ENCODE measurements at places on chromosomes 2 and 18.

DNA sequence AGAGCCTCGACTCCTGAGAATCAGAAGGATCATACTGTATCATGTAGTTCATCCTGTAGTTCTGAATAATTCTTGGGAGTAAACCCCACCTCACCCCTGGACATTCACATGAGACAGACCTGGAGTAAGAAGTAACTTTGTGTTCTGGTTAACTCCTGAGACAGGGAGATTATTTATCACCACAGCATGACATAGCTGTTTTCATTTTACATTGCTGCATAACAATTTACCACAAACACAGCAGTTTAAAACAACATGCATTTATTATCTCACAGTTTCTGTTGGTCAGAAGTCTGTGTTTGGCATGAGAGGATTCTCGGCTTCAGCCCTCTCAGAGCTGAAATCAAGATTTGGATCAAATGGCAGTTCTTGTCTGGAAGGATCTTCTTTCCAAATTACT lies 855.8 kb upstream of the FANCL start:
- DNase-seq = no peak

- DNase-seq = no peak
Observed at GRCh38 chr2:229715895-229716507, 1.6 kb upstream of the DNER start.

GRCh38 chr2:219452361-219453317 lies 18.0 kb downstream of the SPEG start:
- DNase-seq = peak; percentile 99

DNA sequence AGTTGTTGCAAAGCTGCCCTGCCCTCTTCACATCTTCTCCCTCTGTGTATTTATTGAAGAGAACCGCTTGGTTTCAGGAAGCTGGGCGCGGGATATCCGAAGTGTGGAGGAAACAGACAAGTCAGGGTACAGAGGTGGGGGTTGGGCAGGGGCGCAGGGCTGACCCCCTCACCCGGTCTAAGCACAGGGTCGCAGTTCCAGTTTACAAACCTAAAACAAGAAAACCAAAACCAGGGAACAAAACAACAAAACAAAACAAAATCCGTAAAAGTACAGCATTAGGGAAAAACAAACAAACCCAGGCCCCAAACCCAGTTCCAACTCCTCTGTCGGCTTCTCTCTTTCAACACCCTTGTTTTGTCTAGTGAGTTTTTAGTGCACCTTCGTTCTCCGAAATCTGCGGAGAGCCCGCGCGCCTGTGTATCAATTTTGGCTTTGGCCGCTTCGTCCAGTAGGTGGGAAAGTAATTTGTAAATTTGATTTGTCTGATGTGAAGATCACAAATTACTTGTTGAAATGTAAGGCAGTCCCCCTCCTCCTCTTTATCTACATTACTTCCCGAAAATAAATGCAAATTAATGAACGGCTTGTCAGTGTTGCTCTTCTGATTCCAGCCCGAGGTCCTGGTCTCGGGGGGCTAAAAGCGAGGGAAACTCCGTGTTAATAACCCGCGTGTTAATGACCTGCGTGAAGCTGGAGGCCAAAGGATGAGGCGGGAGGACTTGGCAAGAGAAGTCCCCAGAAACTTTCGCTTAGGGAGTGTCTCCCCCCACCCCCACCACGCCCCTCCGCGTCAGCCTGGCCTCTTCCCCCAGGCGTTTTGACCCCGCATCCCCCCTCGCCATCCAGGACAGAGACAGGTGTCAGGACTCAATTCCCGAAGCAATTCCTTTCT lies 6.9 kb downstream of the OTX1 start:
- no peak for DNase-seq

- no peak for DNase-seq
Observed at GRCh38 chr18:79600141-79600540, 79.5 kb upstream of the CTDP1 start.

- DNase-seq = no peak
Observed at GRCh38 chr18:7234091-7234490, 3.2 kb downstream of the LRRC30 start.

DNA sequence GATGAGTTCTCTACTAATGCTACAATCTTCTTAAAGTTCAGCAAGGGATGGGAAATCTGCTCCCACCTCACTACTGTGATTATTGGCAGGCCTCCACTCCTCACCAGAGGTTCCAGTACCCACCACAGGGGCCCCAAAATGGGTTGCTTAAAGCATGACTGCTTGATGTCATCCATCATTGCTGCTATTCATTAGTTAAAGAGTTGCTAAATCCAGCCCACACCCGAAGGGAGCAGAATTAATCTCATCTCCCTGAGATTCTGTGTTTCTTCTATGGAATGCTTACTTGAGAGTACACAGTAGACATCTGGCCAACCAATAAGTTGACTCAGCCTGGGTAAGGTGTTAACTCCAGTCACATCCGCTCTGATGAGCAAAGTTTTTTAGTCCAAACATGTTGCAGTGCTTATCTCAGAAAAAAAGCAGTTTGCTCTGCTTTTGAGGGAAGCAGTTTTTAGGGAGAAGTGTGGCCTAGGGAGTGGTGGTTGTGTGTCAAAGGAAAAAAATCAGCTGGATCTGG lies 690.2 kb upstream of the POU3F3 start:
- no peak for DNase-seq

DNA sequence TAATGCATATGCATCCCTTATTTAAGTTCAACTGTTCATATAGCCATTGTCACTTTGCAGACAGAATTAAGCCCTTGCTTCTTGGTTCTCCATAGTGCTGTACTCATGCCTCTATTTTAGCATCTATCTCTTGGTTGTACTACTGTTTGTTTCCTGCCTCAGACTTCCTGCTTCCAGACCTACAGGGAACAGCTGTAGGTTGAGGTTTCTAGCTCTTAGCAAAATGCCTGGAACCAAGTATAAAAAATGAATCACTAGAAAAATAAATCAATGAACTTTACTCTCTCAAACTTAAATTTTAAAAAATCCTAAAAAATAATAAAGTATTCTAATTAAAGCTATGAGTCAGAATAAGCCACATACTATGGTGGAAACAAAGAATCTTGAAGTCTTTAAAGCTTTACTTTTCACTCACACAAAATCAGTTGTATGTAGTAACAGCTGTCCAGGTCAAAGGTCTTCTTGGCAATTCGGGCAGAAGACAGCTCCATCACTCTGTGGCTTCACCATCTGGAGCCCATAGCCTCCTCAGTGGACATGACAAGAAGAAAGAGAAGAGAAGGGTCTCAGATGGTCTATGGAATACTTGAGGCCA lies 1228.1 kb upstream of the GYPC start:
- DNase-seq = peak; percentile 41

DNA sequence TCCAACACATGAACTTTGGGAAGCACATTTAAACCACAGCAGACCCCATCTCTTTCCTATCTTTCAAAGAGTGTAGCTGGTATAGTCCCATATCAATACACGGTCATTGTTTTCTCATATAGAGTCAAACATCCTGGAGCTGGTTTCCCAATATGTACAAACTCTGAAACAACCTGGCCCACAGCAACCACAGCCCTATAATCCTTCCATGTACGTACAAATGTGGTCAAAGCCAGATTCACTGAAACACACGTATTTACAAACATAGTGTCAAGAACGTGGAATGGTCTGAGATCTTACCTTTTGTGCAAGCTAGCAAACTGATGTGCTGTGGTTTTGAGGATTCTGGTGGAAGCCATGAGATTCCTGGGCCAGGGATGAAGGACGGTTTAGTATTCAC lies 97.3 kb downstream of the HS1BP3 start:
- no peak for DNase-seq

DNA sequence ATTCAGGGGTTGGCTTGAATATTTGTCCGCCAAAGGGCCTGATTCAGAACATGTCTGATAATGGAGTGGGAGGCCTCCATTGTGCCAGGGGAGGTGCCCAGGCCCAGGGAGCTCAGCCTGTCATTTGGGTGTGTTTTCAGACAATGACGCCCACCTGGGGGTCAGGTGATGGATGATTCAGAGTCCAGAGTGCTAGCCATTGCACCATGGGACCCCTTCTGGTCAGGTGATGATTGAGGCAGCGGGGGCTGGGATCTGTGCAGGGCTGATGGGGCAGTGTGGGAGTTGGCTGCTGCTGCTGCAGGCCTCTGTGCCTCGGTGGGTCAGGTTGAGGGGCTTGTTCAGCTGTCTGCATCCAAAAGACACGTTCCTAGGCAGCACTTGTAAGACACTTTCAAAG lies 8.3 kb upstream of the ARHGEF4 start:
- DNase-seq = no peak

DNA sequence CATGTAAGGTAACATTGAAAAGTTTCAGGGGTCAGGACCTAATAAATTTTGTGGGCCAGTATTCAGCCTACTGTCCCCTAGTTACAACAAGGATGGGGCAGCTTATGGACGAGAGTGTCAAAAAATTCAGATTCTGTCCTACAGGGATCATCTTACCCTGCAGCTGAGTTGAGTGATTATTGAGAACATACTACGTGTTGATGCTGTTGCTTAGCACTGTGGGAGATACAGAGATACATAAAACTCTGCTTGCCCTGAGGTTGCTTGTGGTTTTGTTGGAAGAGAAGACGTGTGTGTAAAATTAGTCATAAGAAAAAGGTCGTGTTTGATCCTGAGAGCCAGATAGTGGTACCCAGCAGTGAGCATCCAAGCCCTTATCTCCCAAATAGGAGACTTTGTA lies 253.2 kb downstream of the NEDD4L start:
- DNase-seq = no peak

DNA sequence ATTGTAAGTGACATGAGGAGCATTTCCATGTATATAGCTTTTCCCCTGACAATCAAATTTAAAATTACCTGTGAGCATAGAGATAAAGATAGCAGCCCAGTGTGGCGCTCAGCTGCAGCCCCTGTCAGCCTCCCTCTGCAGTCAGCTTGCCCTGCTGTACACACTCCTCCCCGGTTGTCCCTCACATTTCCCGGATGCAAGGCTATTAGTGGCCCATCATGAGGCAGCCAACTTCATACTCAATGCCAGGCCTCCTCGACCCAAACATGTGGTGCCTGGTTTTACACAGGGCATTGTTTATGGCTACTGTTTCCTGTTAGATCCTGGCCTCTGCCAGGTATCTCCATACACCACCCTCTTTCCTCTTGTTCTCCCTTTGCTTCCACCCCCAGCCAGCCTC lies 116.1 kb upstream of the SH3BP4 start:
- DNase-seq = no peak

GRCh38 chr18:8781671-8782070 lies 76.3 kb downstream of the MTCL1 start:
- DNase-seq = no peak

GRCh38 chr2:211901226-211901846 lies 637.3 kb downstream of the ERBB4 start:
- DNase-seq = no peak

DNA sequence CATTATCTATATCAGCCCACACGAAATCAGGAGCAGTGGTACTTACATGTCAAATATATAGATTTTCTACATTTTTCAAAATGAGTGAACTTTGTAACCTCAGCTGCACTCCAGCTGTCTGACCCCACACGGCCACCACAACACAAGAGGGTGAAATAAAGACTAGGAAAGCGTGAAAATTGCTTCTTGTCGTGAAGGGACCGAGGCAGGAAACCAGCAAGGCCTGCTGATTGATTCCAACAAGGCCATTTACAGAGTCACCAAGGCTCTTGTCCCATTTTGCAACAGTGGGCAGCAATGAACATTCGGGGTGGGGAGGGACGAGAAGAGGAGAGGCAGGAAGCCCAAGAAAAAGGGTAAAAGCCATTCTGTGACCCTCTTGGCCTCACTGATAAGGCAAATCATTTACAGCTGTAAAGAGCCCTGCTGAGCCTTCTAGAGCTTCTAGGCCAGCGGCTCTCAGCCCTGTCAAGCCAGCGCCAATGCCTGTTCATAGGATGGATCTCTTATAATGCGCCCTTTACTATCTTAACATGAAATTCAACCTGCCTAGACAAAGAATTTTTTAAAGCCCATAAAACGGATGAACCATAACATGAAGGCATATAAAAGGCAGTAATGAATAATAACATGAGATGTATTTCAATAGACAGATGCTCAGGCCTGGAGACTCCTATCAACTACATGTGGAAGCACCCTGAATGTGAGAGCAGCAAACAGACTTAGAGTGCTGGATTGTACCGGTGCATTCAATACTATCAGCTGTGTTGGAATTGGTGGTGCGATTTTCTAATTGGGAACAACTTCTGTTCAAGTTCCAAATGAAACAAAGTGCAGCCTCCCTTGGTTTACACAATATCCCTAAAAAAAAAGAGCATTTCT lies 269.0 kb downstream of the CDCA7 start:
- DNase-seq = no peak

GRCh38 chr18:58484989-58485981 lies 143.6 kb downstream of the ALPK2 start:
- no peak for DNase-seq

GRCh38 chr2:120914839-120915521 lies 179.3 kb downstream of the GLI2 start:
- DNase-seq = peak; percentile 95

DNA sequence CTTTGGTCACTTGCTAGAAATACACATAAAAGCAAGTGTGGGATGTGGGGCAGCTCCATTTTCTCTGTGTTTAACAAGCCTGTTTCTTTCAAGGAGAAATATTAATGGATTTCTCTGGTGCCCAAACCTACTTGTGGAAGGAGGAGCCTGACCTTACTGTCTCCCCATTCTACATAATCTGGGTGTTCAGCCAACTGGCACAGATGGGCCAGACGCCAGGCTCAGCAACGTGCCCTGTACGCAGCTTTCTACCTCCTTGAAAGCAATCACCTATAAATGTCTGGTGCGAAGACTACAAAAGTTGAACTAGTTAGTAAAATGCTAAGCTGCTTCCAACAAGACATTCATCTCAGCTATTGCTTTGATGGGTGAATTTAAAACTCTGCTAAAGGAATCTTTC lies 33.2 kb upstream of the MYO3B start:
- no peak for DNase-seq

DNA sequence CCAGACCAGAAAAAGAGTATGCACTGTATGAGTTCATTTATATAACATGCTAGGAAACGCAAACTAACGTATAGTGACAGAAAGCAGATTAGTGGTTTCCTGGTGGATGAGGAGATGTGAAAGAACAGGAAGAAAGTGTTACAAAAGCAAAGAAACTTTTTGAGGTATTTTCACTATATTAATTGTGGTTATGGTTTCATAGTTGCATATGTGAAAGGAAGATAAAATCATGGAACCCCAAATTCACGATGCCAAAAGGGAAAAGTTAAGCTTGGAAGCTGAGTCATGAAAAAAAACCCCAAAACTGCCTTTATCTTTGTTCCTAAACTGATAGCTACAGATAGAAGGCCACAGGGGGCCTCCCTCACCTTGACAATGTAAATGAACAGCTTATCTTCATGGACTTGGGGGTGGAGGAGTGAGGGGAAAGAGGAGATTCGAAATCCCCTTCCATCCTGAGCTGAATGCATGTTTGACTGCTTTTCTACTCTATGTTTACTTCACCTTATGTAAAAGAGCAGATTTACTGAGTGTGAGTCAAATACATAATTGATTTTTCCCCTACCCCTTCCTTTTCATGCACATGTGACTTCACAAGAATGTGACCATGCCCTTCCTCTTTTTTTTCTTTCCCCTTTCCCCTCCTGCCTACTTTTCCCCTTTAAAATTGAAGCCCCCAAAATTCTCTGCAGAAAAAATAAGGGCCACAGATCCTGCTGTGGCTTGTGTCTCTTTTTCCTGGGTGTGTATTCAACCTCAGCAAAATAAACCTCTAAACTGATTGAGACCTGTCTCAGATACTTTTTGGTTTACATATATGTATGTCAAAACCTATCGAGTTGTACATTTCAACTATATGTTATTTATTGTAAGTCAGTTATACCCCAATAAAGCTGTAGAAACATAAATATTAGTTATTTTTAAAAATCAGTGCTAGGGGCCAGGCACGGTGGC lies 100.1 kb upstream of the TLK1 start:
- DNase-seq = no peak

Data from hepatic stellate cell (primary cell).